ENCODE measurements at places on chromosomes 11 and 22.

DNA sequence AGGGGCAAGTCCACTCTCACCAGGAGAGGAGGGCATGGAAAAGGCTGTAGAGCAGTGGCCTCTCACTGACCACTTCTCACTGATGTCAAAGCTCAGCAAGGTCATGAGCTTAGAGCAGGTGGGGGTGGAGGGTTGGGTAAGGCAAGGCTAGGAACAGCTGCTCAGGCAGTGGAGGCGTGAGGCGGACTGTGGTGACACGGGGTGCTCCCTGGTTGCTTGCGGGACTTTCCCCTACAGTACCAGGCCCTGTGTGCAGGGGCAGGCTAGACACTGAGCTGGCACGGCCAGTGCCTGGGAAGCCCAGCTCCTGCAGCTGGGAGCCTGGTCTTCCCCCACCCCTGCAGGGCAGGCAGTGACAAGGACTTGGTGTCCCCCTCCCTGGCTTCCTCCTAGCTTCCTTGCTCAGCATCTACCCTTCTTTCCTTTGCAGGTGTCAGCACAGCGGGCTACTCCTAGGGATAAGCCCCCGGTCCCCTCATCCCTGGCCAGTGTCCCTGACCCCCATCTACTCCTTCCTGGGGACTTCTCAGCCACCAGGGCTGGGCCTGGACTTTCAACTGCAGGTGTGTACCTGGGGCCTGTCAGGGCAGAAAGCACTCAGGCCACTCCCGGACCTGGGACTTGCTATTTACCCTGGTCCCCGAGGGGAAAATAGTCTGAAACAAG, 45.6 kb downstream of the PISD start:
- DNase-seq = no peak

DNA sequence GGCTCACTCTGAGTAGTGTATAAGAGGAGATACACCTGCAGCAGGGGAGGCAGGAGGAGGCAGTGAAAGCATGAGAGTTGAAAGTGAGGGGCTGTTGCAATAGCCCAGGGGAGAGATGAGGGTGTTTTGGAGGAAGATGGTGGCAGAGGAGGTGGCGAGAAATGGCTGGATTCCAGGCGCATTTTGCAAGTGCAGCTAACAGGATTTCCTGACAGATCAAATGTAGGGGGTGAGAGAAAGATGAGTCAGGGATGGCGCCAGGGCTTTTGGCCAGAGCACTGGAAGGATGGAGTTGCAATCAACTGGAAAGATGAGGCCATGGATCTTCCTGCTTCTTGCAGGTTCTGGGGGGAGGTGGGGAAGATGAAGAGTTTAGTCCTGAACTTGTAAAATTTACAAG, 16.8 kb upstream of the TSPAN18 start:
- no peak for DNase-seq

GRCh38 chr11:110921742-110922521, 209.7 kb upstream of the ARHGAP20 start:
- DNase-seq = no peak

GRCh38 chr11:133919330-133920108, 37.2 kb downstream of the IGSF9B start:
- no peak for DNase-seq

GRCh38 chr11:121159741-121160140, 58.7 kb downstream of the TECTA start:
- no peak for DNase-seq

GRCh38 chr11:61833471-61833870, 5.4 kb downstream of the FADS2 start:
- no peak for DNase-seq

- DNase-seq = no peak
These were observed 24.0 kb downstream of the SLCO2B1 start for GRCh38 chr11:75174781-75175370.

DNA sequence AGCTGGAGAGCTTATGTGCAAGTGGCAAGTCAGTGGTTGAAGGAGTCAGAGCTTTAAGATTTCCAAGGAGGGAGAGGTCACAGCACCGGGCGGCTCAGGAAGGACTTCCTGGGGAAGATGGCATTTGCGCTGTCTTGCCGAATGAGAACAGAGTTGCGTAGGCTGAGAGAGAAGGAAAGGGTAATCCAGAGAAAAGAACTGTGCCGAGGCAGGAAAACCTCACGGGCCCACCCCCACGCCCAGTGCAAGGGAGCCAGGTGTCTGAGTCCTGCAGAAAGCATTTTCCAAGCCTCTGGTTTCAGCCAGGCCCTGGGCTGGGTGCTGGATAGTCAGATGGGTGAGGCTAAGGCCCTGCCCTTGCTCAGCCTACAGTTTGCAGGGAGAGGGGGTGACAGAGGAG, 3.2 kb upstream of the AP1B1 start:
- DNase-seq = no peak

- DNase-seq = no peak
These were observed 4.5 kb downstream of the GSTT2 start for GRCh38 chr22:23984430-23984829.

Measured in cortex of kidney (tissue), 1 donor.